ENCODE measurements at places on chromosomes 6 and 20.

GRCh38 chr20:47243532-47244305 is 112.8 kb downstream of the ZMYND8 start:
- no peak for DNase-seq

GRCh38 chr6:122853259-122853995 is 64.4 kb downstream of the SMPDL3A start:
- no peak for DNase-seq

GRCh38 chr6:28353981-28354676 is 4.4 kb downstream of the ZKSCAN3 start:
- DNase-seq: no peak

DNA sequence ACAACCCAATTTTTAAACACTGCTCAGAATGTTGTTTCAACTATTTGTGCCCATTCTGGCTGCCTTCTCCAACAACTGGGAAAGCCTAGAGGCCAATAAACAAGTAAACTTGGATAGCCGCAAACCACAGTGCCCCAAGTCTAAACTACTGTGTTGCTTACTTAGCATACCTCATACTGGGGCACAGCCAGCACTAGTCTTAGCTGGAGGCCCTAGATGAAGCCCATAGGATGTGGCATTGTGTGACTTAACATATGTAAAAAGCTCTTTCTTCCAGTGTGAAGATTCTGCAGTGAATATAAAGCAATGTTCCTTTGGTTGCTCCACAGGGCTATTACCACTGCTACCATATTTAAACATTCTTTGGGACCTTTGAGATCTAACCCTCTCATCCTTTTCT is 564.3 kb upstream of the NRSN1 start:
- no peak for DNase-seq

- no peak for DNase-seq
These were observed 43.9 kb downstream of the TFEB start for GRCh38 chr6:41691426-41692079.

GRCh38 chr6:155275808-155276480 is 12.1 kb downstream of the CLDN20 start:
- no peak for DNase-seq

- no peak for DNase-seq
These were observed 161.8 kb downstream of the LRFN2 start for GRCh38 chr6:40425192-40425919.

DNA sequence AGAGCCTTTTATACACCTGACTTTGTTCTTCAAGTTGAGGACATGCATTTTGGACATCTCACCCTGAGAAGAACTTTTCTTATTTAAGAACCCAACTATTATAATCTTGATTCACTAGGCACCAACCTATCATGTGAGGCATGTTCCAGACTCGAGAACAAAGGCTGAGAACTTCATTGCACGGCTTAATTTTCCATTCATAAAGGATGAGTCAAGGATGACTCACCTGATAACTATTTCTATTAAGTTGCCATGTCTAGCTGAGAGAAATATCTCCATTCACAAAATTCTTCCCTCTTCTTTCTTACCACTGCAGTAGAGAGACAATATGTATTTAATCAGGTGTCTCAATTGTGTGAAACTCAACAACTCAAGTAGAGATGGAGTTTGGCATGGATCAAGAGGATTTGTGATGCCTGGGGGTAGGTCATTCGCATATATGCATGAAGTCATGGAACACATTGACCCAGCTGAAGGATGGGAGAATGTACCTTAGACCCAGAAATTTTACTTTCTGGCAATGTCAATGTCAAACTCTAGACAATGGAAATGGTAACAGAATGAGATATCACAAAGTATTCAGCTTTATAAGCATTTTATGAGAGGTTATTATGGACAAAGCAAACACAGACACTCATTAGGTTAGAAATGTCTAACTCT is 208.7 kb upstream of the PRND start:
- DNase-seq: no peak

DNA sequence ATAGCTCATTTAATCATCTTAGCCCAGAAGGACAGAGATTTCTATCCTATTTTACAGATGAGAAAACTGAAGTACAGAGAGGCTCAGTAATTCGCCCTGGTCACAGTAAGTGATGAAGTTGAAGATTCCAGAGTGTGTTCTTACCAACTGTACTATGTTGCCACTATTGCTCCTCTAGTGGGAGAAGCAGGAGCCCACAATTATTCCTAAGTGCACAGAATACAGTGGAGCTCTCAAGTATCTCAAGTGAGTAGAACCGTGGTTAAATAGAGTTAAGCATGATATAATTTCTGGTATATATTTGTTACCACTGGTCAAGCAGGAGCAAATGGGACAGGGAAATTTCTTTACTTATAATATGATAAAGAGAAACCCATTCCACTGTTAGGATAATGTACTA is 22.1 kb downstream of the REPS1 start:
- no peak for DNase-seq

DNA sequence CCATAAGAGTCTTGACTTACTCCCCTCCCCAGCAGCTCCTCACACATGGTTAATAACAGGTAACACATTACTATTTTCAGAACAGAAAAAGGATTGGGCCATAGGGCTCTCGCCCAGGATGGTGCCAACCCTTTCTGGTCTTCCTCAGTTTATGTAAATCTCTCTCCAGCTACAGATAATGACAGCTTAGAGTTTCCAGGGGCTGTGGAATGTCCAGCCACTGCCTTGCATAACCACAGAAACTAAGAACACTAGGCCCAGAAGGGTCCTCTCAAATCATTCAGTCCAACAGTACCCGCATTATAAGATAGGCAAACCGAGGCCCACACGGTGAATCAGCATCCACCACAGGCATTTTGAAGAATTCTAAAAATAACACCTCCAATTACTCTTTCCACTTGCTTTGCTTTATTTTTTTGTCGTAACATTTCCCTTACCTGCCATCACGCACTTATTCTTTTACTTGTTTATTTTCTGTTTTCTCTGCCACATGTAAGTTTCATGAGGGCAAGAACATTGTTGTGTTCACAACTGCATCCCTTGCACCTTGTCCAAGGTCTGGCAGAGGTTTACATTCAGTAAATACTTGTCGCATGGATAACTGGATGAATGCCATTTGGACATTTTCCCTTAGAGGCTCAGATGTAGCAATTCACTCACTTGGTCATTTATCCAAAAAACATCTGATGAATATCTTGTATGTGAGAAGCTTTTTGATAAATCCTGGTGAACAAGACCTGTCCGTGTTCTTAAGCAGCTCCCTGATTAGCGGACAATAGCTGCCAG is 6.4 kb upstream of the SDC4 start:
- no peak for DNase-seq

DNA sequence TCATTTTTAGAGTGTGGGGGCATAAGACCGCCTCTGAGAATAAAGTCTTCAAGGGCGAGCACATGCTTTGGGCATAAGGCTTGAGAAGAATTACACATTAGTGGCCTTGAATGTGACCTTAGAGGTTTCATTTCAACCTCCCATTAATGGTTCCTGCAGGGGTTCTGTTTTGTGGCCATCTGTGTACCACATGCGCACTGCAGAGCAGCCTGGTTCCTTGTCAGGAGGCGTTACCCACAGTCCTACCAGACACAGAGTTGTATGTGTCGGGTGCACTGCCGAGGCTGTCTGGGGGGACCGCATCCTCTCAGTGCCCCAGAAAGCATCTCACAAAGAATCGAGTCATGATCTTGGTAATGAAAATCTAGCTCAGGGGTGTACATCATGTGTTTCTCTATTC is 115.7 kb downstream of the B3GAT2 start:
- DNase-seq: no peak

- no peak for DNase-seq
These were observed 14.3 kb downstream of the ACSS1 start for GRCh38 chr20:25043499-25044260.

GRCh38 chr20:38766071-38766470 is 17.8 kb downstream of the ACTR5 start:
- DNase-seq: no peak

DNA sequence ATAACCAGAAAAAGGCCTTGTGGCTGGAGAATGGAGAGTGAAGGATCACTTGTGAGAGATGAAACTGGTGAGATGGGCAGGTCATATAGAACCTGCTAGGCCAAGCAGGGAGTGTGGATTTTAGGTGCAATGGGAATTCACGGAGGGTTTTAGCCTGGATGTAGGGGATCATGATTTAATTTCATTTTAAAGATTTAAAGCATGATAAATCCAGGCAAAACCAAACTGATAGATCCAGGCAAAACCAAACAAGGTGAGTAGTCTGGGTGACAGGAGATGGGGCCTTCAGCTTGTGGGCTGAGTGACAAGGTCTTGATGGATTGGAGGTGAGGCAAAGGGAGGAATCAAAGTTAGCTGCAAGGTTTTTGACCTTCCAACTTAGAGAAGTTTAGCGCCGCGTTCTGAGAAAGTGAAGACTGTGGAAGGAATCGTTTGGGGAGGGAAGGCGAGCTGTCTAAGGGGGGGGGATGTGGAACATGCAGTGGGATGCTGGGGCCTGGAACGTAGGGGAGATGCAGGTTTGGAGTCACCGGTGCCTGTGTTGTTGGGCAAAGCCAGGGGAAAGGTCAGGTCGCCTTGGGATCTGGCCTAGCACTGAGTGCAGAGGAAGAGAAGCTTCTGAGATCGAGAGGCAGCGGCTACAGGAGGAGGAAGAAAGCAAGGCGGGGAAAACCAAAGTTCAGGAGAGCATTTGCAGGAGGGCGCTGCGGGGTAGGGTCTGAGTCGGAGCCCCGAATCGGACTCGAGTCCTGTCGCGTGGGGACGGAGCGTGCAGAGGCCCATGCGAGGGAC is 1.3 kb upstream of the PLCG1 start:
- no peak for DNase-seq

- DNase-seq: no peak
These were observed 230.1 kb upstream of the MOCS1 start for GRCh38 chr6:40164345-40164755.

DNA sequence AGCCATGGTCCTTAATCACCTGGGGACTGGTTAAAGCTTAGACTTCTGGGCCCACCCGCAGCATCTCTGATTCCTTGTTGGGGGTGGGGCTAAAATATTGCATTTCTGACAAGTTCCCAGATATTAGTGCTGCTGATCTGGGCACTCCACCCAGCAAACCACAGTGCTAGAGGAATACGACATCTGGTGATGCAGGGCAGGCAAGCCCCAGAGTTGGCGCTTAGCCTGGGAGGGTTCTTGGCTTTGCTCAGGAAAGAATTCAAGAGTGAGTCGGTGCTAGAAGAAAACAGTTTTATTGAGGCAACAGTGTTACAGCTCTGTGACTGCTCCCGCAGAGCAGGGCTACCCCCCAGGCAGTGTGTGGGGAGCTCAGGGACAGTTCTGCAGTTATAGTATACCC is 210.7 kb downstream of the TFAP2C start:
- DNase-seq: no peak

GRCh38 chr6:22062807-22063408 is 233.9 kb downstream of the PRL start:
- DNase-seq: no peak

DNA sequence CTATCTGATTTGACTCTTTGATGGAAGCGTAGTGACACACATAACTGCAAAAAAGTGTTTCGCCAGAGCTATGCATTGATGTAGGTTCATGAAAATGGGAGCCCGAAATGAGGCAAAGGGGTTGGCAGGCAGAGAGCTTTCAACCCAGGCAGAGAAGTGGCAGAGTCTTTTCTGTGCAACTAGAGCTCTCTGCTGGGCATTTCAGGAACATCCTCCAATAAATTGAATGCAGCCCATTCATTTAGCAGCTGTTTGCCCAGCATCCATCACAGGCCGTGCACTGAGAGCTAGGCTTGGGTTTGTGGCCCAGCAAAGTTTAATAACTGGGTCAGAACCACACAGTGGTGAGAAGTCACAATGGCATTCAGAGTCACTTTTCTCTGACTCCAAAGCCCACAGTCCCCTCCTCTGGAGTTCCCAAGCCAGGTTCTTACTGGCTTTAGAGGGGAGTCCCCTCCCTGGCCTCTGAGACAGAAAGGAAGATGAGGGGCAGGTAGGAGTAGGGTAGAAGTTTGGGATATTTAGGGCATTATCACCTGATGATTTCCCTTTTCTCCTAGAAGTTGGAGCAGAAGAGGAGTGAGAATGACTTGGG is 31.8 kb upstream of the ELMO2 start:
- no peak for DNase-seq

- no peak for DNase-seq
These were observed 20.9 kb upstream of the KCNG1 start for GRCh38 chr20:51043811-51044210.

GRCh38 chr20:17505636-17506517 is 25.3 kb downstream of the BFSP1 start:
- DNase-seq: no peak

- no peak for DNase-seq
These were observed 40.3 kb downstream of the ATP9A start for GRCh38 chr20:51727872-51728271.

GRCh38 chr6:141484711-141485110 is 648.0 kb upstream of the GJE1 start:
- DNase-seq: no peak

GRCh38 chr20:19407196-19407595 is 194.8 kb downstream of the SLC24A3 start:
- no peak for DNase-seq

DNA sequence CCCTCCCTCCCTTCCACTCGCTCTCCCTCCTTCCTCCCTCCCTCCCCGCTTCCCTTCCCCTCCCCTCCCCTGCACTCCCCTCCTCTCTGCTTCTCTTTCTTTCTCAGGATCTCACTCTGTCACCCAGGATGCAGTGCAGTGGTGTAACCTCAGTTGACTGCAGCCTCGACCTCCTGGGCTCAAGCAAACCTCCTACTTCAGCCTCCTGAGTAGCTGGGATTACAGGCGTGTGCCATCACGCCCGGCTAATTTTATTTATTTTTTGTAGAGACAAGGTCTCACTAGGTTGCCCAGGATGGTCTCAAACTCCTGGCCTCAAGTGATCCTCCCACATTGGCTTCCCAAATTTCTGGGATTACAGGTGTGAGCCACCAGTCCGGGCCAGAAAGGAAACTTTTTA is 23.6 kb upstream of the SERPINB1 start:
- no peak for DNase-seq

GRCh38 chr6:78611102-78611620 is 256.2 kb upstream of the IRAK1BP1 start:
- no peak for DNase-seq

DNA sequence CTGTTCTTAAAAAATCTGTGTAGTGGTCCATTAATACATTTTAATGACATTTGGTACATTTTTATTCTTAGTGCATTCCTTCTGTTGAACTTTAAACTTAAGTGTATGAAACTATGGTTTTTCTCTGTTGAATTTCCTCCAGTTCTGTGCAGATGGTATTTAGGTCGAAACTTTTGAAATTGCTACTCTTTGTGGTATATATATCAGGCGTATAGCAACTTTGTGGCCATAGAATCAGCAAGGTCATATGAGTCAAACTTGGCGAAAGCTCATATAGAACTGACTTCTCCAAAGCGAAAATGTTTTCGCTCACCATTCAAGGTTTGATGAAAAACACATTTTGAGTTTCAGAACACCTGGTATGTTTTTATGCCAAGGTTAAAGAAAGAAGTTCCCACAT is 93.7 kb downstream of the MAP3K4 start:
- no peak for DNase-seq

- DNase-seq: no peak
These were observed 12.0 kb downstream of the PLAGL2 start for GRCh38 chr20:32195581-32195980.
